ENCODE measurements at places on chromosomes 3 and 15.

GRCh38 chr15:45030743-45031142, 7.7 kb downstream of the SORD start:
- DNase-seq = no peak

DNA sequence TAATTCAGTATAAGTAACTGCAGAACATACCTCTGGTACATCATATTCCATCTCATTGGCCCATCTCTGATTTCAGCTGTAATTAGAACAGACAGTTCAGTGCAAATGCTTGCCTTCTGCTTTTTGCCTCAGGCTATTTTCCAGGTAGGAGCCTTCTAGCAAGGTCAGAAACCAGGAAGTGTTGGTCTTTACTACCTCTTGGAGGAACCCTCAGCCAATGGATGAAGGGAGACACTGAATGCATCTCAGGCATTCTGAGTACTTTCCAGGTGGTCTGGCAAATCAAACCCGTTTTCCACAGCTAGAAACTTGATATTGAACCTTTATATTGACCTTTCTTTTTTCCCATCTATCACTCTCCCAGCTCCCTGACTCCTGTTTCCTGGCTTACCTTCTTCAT, 348.5 kb upstream of the SOX2 start:
- no peak for DNase-seq

- DNase-seq = no peak
Measured at GRCh38 chr3:29427266-29428103, 146.6 kb downstream of the RBMS3 start.

GRCh38 chr3:140370686-140371085, 307.2 kb upstream of the TRIM42 start:
- DNase-seq = no peak

GRCh38 chr15:74994236-74994635, 1.1 kb upstream of the SCAMP5 start:
- DNase-seq = no peak

GRCh38 chr3:150469031-150469930, 61.2 kb downstream of the TSC22D2 start:
- DNase-seq = no peak

GRCh38 chr3:196320137-196320536, 2.1 kb upstream of the DYNLT2B start:
- DNase-seq = no peak

DNA sequence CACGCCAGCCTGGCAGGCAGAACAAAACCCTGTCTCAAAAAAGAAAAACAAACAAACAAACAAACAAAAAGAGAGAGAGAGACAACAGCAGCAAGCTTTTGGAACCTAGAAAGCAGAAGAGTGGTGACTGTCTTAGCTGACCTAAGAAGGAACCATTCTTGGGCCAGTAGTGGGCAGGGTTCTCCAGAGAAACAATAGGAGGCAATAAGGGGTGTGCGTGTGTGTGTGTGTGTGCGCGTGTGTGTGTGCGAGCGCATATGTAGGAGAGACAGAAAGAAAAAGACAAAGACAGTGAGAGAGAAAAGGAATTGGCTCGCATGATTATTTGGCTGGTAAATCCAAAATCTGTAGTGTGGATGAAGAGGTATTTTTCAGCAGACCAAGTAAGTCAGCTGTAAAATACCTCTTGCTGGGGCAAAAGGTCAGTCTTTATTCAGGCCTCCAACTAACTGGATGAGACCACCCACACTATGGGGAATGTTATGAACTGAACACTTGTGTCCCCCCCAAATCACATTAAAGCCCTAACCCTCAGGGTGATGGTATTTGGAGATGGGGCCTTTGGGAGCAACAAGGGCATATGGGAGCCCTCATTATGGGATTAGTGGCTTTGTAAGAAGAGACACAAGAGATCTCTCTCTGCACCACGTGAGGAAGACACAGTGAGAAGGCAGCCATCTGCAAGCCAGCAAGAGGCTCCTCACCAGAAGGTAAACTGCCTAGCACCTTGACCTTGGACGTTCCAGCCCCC, 15.1 kb upstream of the BLM start:
- no peak for DNase-seq

GRCh38 chr3:18234717-18235335, 190.3 kb downstream of the SATB1 start:
- DNase-seq = no peak

DNA sequence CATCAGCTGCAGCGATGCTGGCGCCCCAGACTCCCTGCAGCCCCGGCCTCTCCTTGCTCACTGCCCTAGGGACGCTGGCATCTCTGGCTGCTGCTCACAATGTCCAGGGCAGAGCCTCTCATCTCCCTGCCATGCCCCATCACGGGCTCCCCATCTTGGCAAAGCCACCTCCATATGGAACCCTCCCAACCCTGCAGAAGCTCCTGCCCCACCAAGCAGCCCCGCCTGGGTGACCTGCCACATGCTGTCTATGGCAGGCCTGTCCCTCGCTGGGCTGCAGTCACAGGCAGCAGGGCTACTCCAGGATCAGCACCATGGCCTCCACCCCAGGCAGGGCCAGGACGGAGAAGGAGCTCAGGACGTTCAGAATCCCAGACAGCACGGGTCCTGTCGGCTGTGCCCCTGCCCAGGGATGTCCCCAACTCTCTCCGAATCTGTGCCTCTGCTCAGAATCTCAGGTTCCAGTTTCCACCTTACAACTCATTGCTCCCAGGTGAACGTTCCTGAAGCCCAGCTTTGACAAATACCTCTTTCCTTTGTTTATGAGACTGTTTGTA, 58.4 kb downstream of the PLXNA1 start:
- no peak for DNase-seq

- DNase-seq = no peak
Measured at GRCh38 chr3:104687362-104687761, 679.3 kb upstream of the ALCAM start.

GRCh38 chr15:81336568-81336967, 12.6 kb upstream of the STARD5 start:
- no peak for DNase-seq

DNA sequence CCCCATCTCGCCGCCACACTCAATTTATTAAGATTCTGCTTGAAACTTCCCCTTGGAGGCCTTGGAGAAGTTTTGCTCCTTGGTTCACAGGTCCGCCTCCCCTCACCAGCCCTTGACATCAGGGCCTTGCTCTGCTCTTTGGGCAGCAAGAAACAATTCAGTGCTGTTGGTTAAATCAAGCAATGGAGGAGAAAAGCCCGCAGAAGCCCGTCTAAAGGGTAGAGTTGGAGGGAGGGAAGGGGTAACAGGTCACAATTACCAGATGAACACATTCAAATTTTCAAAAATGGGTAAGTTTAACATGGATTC, 429 bp downstream of the PARP9 start:
- DNase-seq = no peak

DNA sequence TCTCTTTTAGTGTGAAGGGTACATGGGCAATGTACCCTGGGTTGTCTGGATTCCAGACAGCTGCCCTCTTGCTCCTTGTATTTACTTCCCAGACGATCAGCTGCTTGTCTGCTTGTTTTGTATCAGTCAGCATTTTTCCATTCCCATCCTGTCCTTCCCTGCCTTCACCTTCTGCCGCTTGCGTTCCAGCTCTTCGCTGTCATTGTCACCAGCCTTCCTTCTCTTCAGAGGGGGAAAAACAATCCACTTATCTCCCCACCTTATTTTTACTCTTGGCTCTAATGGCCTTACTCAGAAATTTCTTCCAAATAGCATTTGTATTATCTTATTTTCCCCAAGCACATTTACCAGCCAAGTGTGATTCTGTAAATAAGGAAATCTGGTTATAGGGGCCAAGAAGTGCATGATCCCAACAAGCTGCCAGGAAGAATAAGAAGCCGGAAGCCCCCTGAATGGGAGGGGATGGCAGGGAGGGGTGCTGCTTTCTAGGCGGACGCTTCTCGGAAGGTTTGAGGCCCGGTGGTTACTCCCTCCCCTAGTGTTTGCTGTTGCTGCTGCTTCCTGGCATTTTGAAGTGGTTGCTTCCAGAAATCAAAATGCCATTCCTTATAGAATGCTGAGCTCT, 497.6 kb downstream of the NTRK3 start:
- DNase-seq = no peak
